ENCODE measurements at places on chromosomes 6 and 20.

DNA sequence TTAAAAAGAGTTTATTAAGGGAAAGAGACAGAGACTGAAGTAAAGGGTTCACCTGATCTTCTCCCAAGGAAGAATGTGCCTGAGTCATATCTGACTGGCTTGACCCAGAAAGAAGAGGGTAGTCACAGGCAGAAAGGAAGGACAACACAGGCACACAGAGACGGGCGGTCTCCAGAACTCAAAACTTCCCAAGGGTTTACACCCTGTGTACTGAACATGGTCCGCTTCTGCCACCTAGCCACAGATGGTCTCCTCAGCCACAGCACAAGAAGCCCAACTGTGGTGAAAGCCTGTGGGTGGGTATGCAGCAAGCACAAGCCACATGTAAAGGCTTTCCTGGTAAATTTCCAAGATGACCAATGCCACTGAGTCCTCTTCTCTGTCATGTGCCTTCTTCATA is 17.2 kb downstream of the UNC5CL start:
- no peak for DNase-seq

- DNase-seq, result no peak
Measured at GRCh38 chr6:136446145-136446544, 104.1 kb downstream of the MAP7 start.

DNA sequence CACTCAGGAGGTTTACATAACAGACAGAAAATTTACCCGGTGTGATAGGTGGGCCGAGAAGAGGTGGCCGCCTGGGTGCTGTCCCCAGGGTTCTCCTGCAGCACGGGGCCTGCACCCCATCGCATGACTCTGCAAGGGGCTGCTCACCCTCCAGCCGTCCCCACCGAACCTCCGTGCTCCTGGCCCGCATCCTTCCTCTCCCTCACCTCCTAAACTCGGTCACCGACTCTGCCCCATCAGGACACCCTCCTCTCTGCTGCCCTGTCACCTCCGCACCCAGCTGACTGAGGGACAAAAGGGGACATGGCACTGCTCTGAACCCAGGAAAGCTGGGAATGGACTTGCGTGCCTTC is 147.6 kb downstream of the SYNDIG1 start:
- no peak for DNase-seq

DNA sequence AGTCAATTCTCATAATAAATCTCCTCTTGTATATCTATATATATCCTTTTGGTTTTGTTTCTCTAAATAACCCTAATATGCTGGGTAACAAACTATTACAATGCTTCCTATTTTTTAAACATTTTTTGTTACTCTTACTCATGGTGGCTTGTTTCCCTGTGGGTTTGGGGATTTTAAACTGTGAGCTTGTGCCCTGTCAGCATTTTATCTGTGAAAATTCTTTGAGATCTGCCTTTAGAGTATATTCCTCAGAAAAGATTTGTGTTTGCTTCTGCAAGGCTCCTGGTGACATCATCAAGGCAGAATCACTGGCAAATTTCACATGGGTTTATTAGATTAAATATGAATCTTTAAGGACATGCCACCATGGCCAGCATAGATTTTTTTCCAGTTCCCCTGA is 273.6 kb downstream of the LRFN2 start:
- DNase-seq, result no peak

GRCh38 chr20:37372441-37372840 is 26.5 kb downstream of the SRC start:
- DNase-seq, result no peak
